ENCODE measurements at places on chromosomes 7 and 10. TPM values are rescaled to one million over a fixed set of nuclear protein-coding genes. Genes with fewer than 3 reads are reported as not detected.

IGF2BP3 gene
- total RNA-seq = 16.6 TPM

DNA sequence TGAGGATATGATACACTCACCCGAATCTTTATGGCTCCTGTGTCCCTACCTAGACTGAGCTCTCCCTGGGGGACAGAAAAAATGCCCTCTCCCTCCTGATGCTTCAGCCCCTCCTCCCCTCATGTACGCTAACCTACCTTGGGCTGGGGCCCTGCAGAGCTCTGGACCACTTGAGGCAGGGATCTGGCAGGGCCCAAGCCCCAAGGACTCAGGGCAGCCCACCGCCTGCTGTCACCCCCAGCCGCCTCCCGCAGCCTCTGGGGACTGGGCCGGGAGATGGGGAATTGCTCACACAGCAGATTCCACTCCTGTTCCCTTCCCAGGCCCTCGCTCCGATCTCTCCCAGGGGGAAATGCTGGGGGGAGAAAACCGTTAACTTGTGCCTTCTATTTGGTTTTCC is 32.9 kb upstream of the LBX1 start:
- no peak for DNase-seq

- no peak for DNase-seq
Measured at GRCh38 chr10:33588974-33589600, 254.6 kb upstream of the NRP1 start.

DNA sequence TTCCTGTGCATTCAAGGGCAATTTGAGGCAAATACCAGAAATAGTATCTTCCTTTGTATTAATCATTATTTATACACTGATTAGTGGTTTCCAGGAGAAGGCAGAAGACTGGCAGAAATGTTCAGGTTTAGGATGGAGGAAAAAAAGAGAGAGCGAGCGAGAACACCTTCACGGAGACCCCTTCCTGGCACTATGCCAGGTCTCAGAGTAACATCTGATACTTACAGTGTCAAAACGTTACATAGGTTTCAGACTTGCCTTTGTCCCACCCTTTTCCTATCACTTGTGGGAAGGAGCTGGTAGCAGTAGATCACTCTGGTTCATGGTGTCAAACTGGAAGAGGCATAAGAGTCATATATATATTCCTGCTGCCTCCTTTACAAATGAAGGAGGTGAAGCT is 652 bp downstream of the OR2A12 start:
- DNase-seq = no peak

CFTR gene
- not detected for total RNA-seq

C10orf71 gene
- not detected for total RNA-seq

DNA sequence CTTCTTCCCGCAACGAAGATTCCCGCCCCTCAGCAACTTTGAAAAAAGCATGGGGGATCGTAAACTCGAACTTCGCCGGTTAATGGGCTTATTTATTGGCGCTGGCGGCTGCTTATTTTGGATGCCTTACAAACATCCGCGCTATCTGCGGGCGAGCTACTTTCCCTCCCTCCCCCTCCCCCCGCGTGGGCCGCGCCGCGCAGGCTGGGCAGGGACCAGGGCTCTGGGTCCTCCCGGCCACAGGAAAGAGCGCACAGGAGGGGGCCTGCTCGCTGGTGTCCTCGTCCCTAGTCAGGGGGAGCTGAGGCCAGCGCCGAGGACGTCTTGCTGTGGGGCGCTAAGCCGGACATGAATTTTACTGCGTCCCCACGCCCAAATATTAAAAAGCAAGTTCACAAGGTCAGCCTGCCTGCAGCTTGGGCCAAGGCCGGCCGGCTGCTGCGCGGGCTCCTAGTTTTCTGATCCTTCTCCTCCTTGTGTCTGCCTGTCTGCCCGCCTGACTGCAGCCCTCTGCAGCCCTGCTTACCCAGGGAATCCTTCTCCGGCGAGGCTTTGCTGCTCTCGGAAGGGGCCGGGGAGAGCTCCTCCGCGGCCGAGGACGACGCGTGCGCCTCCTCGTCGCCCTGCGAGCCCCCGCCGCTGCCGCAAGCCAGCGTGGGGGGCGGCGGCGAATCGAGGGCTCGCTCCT is 1.2 kb downstream of the HOXA10 start:
- no peak for DNase-seq

SLC26A5 gene
- total RNA-seq = 0.07 TPM

GRCh38 chr7:84125654-84126053 is 68.9 kb downstream of the SEMA3A start:
- DNase-seq = no peak

VENTX gene
- total RNA-seq = not detected

ITPRID1 gene
- not detected for total RNA-seq

DNA sequence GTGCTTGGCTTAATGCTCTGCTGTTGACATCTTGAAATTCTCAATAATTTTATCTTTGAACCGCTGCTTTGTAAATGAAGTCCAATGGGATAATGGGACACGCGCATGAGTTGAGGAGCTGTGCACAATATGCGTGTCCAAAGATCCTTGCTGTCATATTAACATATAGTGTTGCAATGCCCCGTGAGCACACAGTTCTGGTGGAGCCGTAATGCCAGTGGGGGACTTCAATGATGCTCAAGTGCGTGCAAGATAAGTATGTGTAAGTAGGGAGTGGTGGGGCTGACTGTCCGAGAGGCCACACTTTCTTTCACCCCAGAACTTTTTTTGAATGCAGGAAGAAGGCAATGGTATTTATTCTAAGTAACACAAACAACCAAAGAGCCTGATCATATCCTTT is 77.4 kb upstream of the HPS1 start:
- no peak for DNase-seq

CPA4 gene
- not detected for total RNA-seq

DNA sequence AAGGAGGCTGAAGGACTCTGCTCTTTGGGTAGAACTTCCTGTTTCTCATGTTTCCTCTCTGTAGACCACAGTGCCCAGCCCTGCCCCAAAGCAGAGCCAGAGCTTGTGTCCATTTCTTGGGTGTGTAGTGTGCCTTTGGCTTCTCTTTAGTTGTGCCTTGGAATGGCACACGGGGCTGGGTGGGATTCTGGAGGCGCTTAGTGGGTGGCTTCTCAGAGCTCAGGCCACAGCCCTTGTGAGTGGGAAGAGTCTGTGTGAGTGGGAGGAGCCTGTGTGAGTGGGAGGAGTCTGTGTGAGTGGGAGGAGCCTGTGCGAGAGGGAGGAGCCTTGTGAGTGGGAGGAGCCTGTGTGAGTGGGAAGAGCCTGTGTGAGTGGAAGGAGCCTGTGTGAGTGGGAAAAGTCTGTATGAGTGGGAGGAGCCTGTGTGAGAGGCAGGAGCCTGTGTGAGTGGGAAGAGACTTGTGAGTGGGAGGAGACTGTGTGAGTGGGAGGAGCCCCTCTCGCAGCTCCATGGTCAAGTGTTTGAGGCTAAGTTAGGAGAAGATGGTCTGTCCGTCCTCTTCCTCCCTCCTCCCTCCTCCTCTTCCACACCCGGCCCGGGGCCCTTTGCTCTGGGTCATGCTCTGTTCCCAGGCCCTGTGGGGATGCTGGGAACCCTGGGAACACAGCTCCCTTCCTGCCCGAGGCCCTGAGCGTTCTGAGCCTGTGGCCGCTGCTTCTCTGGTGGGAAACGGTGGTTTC is 153.0 kb downstream of the GRK5 start:
- DNase-seq = peak; percentile 12

GRCh38 chr10:75209086-75209920 is 1.3 kb upstream of the VDAC2 start:
- no peak for DNase-seq

SUGCT gene
- total RNA-seq = 0.43 TPM

ARL5B gene
- total RNA-seq = 26.1 TPM

ZCWPW1 gene
- 3.5 TPM for total RNA-seq

GRCh38 chr10:117175901-117176534 is 21.3 kb upstream of the KCNK18 start:
- DNase-seq = peak; percentile 58

PSTK gene
- total RNA-seq = 3.4 TPM

GRCh38 chr7:22230238-22230637 is 126.7 kb downstream of the RAPGEF5 start:
- DNase-seq = no peak

SPDYE11 gene
- total RNA-seq = not detected

GRCh38 chr10:125976960-125977605 is 80.7 kb downstream of the FANK1 start:
- DNase-seq = no peak

GRCh38 chr7:30163231-30163894 is 28.6 kb downstream of the MTURN start:
- peak; percentile 10 for DNase-seq

GRCh38 chr10:28686835-28687682 is 9.7 kb downstream of the BAMBI start:
- DNase-seq = no peak

GNGT1 gene
- total RNA-seq = not detected

- DNase-seq = no peak
Measured at GRCh38 chr10:103079946-103080345, 113.1 kb downstream of the NT5C2 start.

- no peak for DNase-seq
Measured at GRCh38 chr10:94213980-94214379, 148.8 kb downstream of the NOC3L start.

- DNase-seq = no peak
Measured at GRCh38 chr10:18008986-18009385, 57.3 kb downstream of the SLC39A12 start.

- DNase-seq = no peak
Measured at GRCh38 chr7:104980440-104980839, 33.6 kb upstream of the KMT2E start.

GDI2 gene
- total RNA-seq = 302 TPM

GRCh38 chr10:17923728-17924127 is 28.0 kb upstream of the SLC39A12 start:
- no peak for DNase-seq

DNA sequence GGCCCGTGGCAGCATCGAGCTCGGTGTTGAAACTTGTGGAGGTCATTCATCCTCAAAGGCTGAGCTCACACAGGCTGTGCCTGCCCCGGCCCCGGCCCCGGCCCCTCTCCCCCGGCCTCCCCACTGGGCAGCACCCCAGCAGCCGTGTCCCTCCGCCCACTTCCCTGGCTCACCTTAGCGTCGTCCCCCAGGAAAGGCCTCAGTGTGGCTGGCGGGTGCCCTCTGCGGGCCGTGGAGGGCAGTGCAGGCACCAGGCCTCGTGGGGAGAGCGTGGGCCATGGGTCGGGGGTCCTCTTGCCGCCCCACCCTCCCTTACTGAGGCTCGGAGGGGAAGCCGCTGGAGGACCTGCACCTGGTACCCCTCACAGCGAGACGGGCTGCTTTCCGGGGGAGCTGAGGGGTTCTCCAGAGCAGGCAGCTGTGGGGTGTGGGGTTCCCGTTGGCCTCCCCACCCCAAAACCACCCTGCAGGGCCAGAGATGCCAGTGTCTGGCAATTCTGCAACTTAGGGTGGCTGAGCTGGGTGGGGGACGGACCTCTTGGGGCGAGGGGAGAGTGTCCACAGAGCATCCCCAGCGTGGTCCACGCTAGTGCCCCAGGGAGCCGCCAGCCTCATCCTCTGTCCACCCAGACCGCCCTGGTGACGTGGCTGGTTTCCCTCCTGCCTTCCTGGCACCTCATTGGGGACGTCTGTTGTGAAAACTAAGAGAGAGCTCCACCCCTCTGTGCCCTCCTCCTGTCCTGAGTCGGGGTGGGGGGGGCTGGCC is 44.2 kb upstream of the DPYSL4 start:
- no peak for DNase-seq

- DNase-seq = no peak
Measured at GRCh38 chr7:95026421-95027072, 119.2 kb downstream of the PPP1R9A start.

HYAL4 gene
- not detected for total RNA-seq

- no peak for DNase-seq
Measured at GRCh38 chr7:37071124-37071523, 346.8 kb upstream of the AOAH start.

HOXA7 gene
- total RNA-seq = not detected

DNA sequence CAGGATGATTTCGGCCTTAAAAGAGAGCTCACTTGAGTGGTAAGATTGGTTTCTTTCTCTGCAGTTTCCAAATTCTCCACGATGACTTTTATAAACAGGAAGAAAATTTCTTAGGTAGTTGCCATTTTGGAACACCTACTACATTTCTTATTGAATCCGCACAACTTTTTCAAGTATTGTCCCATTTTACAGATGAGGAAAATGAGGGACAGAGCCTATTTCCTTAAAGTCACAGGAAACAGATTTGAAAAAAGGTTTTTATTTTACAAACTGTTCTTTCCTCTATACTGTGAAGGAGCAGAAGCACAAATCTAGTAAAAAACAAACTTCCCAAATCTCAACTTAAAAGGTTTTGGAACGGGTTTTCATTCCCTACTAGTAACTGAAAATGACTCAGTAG is 2.7 kb downstream of the YWHAG start:
- no peak for DNase-seq

- no peak for DNase-seq
Measured at GRCh38 chr10:89224739-89225443, 17.8 kb upstream of the CH25H start.

- DNase-seq = no peak
Measured at GRCh38 chr10:123858907-123859652, 32.5 kb downstream of the CPXM2 start.

SMO gene
- total RNA-seq = 0.64 TPM

DNA sequence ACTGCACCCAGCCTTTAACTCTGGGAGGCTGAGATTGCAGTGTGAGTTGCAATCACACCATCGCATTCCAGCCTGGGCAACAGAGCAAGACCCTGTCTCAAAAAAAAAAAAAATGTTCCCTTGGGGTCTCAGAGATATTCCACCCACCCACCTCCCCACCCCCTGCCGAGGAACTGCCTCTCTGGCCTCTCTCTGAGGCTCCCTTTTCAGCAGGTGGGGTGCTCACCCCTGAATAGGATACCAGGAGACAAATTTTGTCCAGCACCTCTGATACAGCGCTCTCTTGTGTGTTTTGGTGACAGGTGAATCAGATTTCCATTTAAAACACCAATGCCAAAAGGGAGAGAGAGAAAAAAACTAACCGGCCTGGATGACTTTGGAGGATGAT is 92.6 kb upstream of the KIF5B start:
- DNase-seq = no peak

GRCh38 chr10:34254596-34254995 is 560.5 kb downstream of the PARD3 start:
- no peak for DNase-seq

- DNase-seq = no peak
Measured at GRCh38 chr10:84101042-84101441, 38.3 kb upstream of the GHITM start.

CH25H gene
- total RNA-seq = not detected

Measured in activated T-helper 2 cell treated with anti-CD3 and anti-CD28 coated beads, Interferon-gamma antibody, Interleukin-2, Interleukin-4, amounts not matched to agents 10 μg/mL and 5 μg/mL and 100 μg/mL, durations not matched to agents 14 hours and 24 hours and 36 hours (primary cell).